Renal cortex interstitium (tissue), 15 donors: ENCODE measurements at places on chromosomes 11 and 22. TPM values are rescaled to one million over a fixed set of nuclear protein-coding genes. Genes with fewer than 3 reads are reported as not detected.

APOBEC3C gene
- polyA plus RNA-seq: 9.6 TPM

- no peak for DNase-seq
Measured at GRCh38 chr11:34427186-34427805, 11.4 kb upstream of the CAT start.

DNA sequence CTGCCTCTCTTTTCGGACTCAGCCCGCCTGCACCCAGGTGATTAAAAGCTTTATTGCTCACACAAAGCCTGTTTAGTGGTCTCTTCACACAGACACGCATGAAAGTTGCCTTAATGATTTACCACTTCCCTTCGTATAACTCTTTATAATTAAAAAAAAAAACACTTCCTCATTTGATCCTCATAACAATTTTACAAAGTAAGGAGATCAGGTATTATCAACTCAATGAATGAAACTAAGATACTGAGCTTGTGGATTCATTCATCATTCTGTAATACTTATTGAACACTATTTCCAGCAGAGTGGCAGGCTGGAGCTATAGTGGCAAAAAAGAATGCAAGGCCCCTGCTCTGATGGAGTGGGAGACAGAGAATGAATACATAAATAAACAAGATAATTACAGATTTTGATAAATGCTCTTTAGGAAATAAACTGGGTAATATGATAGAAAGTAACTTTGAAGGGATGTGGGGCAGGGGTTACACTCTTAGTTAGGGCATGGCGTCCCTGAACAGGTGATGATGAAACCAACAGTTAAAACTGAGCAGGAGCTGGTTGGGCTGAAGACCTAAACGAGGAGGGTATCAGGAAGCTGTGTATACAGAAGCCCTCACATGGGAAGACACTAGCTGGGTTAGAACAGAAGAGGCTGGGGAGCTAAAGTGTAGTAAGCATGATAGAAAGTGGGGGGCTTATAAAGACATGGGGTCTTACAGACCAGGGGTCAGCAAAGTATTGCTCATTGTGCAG, 5.4 kb upstream of the CRTAM start:
- no peak for DNase-seq

DNA sequence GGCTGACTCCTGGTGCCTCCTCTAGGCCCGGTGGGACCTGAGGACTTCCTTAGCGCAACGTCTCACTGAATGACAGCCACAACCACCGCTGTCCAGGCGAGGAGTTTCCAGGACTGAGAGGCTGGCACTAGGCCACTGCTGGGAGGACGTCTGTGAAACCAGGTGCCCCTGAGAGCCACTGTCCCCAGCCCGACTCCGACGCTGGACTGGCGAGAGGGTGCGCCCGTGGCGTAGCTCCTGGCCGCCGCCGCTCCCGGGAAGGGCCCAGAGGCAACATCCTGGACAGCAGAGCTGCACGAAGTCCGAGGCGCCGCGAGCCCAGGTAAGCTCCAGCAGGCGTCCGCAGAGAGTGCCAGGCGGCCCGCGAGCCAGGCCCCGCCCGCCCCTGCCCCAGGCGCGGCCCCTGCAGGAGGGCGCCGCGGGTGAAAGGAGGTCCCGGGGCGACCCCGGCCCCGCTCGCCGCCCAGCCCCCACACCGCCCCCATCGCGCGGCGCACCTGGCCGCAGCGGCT, 525 bp downstream of the DGCR2 start:
- DNase-seq: peak; percentile 23

GRCh38 chr11:77753230-77753629, 67.3 kb downstream of the RSF1 start:
- no peak for DNase-seq
